Esophagus muscularis mucosa (tissue), 4 donors: ENCODE measurements at places on chromosomes 11 and 22.
A peak's percentile ranks its signal among the peaks of the same experiment; 100 is the strongest.

DNA sequence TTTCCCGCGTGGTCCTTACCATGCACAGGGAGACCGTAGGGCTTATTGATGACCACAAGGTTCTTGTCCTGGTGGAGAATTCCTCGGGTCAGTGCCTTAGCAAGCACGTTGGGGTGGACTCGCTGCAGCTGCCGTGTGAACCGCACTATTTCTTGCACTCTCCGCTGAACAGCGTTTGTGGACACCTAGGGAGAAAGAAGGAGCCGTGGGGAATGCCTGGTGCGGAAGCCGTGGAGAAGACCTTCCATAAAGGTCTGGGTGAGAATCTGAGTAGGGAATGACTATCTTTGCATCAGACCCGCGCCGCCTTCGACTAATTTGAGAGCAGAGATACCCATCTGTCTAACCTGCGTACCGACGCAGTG is 597 bp downstream of the RPUSD4 start:
- DNase-seq: no peak

DNA sequence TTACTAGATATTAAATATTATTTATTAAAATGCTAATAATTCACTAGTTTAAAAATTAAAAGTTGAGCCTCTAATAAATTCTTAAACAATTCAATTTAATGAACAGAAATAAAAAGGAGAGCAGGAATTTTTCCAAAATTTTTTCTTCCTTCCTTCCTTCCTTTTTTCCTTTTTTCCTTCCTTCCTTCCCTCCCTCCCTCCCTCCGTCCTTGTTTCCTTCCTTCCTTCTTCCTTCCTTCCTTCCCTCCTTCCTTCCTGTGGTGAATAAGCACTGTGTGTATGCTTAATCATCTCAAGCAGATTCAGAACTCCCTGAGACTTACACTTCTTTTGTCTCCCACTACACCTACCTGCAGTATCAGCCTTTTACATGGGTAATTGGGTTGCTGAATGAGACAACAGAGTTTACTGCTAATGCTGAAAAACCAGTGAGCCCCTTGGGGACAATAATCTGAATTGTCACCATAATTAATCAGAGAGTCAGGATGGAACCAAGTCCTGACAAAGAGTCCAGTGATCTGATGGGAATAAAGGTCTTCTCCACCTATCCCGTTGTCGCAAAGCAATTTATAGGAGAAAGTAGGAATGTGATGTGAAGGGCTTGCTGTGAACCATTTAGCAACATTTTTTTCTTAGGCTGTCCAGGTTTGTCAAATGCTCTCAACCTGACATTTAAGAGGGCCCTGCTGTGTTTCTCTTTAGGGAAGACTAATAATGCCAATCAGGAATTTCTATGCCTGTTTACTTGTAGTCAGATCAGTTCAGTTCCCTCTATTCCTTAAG is 58.1 kb upstream of the CEP295 start:
- no peak for DNase-seq

DNA sequence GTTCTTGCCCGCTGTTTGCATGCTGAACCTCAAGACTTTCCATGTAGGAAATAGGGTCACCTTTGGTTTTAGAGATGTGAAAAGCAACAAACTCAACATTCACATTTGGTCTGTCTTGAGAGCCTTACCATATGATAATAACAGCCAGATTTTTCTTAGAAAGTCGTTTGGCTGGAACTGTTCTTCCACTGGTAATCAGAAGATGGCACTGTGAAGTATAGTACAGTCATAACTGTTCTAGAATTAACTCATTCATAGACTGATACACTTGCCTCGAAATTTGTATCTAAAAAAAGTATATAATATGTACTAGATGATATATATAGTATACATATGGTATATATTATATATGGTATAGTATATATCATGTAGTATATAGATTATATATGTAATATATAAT is 12.3 kb downstream of the LUZP2 start:
- no peak for DNase-seq

GRCh38 chr11:19814421-19814820 is 101.8 kb downstream of the NAV2 start:
- no peak for DNase-seq

DNA sequence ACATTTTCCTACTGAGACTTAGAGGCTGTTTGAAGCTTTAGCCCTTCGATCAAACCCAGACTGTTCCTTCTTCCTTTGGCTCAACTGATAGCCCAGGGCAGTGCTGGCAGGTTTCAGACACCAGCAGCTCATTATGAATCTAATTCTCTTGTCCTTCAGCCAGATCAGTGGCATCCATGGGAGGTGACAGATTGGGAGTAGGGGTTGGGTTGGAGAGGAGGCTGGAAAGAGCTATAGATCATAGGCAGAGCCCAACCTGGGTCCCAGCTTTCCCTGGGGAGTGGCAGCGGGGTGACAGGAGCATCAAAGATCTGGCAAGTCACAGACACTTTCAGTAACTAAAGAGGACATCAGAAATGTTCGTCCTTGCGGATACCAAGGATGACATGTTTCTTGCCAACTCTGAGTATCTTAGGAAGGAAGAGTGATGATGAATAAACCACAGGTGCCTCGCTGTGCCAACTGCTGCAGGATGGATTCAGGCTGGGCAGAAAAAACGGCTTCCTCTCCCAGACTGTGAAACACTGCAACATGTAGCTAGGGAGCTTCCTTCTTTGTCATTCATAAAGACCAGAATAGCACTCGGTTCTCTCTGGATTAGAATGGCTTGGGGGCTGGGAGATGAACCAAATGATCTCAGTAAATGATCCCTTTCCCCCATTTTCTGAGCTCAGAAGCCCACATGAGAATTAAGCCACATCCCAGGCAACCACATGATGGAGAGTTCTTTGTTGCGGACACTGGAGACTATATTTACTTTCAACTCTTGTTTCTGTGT is 19.1 kb downstream of the ABCC8 start:
- DNase-seq: no peak

GRCh38 chr11:69409812-69410645 is 71.4 kb upstream of the LINC01488 start:
- DNase-seq: no peak

DNA sequence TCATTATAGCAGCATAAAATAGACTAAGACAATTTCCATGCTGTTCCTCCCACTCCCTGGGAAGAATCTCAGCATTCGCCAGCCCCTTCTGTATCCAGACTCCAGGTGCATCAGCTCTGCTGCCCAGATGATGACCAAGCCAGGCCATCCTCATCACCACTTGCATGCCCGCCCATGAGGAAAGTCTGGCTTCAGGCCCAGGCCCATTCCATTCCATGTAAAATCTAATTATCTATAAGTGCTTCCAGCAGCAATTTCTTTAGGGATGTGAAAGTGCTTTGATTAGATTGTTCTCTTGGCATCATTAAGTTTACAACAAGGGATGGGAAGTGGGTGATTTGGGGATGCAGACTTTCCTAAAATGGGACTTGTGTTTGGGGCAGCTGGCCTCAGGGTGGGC is 100.3 kb downstream of the INSC start:
- DNase-seq: no peak

GRCh38 chr11:67356387-67356863 is 3.1 kb upstream of the POLD4 start:
- DNase-seq: no peak

GRCh38 chr22:36375071-36375980 is 12.4 kb downstream of the MYH9 start:
- no peak for DNase-seq

DNA sequence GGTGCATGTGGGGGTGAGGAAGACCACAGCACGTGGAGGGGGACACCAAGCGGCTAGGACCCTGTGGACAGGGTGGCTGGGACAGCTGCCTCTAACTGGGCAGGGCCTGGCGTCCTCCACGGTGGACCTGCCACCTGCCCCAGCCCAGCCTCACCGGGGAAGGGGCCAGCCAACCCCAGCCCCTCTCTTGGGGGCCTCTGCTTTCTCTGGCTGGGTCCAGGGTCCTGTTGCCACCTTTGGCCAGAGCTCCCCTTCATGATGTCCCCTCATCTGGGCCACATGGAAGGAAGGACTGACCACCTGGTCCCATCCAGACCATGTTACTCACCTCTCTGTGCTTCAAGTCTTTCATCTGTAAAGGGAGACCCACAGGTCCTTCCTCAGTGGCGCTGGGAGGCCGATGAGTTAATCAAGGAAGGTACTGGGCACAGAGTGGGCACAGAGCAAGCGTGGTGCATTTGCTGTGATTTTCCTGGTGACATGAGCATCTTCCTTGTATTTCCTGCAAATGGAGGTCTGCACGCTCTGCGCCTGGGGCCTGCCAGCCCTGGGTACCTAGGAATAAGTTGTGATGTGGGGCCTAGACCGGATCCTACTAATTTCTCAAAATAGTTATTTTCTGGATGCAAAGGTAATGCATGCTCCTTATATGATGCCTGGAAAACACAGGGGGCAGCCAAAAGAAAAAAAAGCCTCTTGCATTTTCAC is 538.4 kb downstream of the TBC1D22A start:
- peak; percentile 66 for DNase-seq

- peak; percentile 57 for DNase-seq
Measured at GRCh38 chr11:132396318-132396717, 1025.9 kb downstream of the NTM start.

- DNase-seq: no peak
Measured at GRCh38 chr11:45897556-45897955, 9.5 kb downstream of the FREY1 start.

- DNase-seq: no peak
Measured at GRCh38 chr11:62999649-63000048, 14.9 kb upstream of the SLC22A6 start.

DNA sequence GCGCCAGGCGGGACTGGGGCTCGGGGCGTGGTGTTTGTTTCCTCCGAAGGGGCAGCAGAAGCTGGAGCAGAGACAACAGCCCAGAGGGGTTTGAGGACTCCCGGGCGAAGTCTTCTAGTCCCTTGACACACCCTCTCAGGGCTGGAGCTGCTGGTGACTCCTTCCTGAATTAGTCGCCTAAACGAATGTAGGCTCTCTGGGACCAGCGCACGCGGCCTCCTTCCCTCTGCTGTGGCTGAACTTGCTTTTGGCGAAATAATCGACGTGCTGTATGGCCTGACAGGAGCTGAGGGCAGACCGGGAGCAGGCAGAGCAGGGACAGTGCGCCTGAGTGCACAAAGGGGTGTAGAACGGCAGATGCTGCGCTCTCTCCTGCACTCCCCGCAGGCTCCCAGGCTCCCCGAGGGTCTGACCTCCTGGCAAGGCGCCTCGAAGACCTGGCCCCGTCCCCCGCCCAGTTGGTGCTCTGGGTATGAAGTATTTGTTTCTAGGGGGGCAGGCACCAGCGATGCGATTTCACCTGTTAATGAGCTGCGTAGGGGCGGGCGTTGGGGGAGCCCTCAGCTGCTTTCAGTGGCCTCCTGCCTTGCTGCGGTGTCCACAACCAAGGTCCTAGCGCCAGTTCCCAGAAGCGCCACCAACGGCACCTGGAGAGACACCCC is 5.3 kb downstream of the SLC17A6 start:
- no peak for DNase-seq
